ENCODE measurements at places on chromosomes 4 and X.

- no peak for DNase-seq
These were observed 776.6 kb downstream of the RAB28 start for GRCh38 chr4:12707381-12708175.

- DNase-seq, result no peak
These were observed 279.6 kb upstream of the CLNK start for GRCh38 chr4:10963958-10964703.

DNA sequence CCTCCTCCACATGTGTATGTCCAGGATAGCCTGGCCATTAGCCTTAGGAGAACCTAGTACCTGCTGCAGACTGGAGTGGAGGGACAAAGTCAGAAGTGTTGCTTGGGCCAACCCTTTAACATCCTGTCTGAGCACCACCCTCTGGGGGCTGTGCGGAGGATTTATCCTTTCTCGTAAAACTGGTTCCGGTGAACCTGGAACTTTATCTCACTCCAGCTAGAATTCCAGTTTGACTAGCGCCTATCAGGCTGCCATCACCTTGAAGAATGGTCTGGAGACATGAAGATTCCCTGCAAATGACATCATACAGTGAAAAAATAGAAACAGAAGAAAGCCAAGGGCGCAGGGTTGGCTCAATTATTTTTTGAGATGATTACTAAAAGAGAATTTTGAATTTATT, 4.0 kb downstream of the TCEAL8 start:
- DNase-seq, result no peak

- no peak for DNase-seq
These were observed 47.5 kb upstream of the NDP start for GRCh38 chrX:44020693-44021092.

DNA sequence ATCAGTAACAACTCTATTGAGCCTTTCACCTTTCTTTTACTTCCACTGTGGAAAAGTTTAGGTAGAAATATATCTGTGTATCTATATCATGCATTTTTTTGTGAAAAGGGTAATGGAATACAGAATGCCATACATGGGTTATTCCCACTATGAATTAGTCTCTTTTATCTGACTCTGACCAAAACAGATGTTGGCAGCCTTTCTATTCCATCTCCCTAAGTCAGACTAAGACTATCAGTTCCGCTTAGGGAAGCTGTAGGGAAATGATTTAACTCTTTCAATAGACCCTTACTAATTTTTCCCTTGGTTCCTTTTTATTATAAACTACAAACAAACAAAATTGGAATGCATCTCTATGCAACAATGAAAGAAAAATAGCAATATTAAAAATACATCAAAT, 92.3 kb upstream of the LEF1 start:
- DNase-seq, result no peak

DNA sequence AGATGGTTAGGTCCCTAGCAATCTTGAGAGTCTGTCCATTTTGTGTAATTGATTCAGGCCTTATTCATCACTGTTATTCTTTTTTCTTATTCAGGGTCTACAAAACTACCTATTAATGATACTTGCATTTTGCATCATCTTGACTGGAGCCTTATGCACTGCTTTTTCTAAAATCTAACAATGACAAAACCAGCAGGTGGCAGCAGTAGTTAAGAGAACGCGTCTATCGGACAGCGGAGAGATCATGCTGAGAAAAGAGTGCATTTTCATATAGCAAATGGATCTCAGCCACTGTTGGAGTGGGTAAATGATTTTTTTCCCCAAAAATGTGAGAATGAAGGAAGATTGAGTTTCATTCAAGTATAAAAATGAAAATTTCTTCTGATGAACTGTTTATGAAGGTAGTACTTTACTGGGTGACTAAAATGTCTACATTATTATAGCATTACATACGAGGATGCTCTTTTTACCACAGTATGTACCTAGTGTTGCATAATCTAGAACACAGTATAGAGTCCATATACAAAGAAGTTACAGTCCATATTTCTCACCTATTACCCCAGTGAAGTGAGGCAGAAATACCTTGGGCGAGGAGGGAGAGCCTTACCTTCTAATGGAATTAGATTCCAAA, 43.2 kb downstream of the TMEM144 start:
- DNase-seq, result no peak

GRCh38 chr4:125750828-125751466, 436.2 kb downstream of the FAT4 start:
- DNase-seq, result no peak

DNA sequence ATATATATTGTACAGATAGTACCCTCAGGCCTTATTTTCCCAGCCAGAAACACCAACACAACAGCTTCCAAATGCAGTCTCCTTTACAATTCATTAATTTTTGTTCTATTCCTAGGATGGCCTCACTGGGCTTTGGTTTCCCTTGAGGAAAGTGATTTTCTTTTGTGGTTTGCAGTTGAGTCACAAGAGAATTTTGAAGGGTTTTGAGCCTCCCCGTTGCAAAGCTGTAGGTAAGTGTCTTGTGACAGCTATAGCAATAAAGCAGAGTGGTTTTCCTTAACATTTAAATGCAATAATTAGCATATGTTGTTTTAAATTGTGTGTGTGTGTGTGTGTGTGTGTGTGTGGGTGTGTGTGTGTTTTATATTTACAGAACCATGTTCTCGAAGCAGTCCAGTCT, 54.1 kb upstream of the WDR17 start:
- no peak for DNase-seq

DNA sequence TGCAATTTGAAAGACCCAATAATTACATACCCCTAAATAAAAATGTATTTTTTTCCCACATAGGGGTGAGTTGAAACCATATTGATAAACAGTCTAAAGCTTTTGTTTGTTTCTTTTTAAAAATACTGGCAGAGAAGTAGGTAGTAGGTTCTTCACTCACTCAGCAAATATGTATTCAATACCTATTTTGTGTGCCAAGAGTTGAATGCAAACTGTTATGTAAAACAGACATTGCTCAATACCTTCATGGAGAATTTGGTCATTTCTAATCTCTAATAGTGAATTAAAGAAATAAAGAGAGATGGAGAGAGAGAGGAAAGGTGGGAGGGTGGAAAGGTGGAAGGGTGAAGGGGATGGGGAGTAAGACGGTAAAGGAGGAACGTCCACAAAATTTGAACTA, 589.9 kb upstream of the GNPDA2 start:
- no peak for DNase-seq

- no peak for DNase-seq
These were observed 64.3 kb downstream of the RASL11B start for GRCh38 chr4:52926196-52926974.

DNA sequence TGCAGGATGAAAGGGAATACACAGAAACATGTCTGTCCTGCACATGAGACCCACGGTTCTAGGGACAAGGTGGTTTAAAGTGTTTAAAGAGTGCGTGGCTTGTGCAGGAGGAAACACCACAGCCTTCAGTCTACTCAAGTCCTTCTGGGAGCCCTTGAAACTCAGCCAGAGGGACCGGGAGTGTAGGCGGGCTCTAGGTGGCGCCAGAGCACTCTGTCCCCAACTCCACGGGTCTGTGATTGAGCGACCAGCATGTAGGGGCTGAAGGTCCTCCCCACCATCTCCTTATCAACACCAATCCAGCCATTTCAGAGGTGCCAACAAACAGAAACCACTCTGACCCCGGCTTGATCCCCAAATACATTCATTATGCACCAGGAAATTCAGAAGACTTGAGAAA, 82.0 kb upstream of the CLDN34 start:
- DNase-seq, result no peak

- no peak for DNase-seq
These were observed 27.9 kb downstream of the TNIP2 start for GRCh38 chr4:2728221-2728620.

GRCh38 chrX:55144697-55145096, 55.9 kb downstream of the PAGE2 start:
- no peak for DNase-seq

- DNase-seq, result no peak
These were observed 1317.6 kb downstream of the ADGRL3 start for GRCh38 chr4:62517716-62518115.

DNA sequence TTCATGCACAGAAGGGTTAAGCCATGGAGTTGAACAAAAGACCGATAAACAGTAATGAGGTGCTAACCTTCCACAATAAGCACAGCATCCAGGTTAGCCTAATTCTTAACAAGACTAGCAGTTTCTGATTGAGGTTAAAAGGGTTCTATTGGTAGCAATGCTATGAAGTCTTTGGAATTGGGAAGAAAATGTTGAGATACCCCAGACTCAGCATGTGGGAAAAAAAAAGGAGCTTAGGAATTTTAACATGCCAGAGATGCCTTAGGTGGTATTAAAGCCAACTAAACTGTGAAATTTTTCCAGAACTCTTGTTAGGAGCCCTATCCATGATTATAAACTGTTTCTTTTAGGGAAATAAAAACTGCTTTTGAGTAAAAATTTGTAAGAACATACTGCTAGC, 391.7 kb downstream of the GABRG1 start:
- no peak for DNase-seq

GRCh38 chr4:146110871-146111485, 64.5 kb upstream of the LSM6 start:
- DNase-seq, result no peak

DNA sequence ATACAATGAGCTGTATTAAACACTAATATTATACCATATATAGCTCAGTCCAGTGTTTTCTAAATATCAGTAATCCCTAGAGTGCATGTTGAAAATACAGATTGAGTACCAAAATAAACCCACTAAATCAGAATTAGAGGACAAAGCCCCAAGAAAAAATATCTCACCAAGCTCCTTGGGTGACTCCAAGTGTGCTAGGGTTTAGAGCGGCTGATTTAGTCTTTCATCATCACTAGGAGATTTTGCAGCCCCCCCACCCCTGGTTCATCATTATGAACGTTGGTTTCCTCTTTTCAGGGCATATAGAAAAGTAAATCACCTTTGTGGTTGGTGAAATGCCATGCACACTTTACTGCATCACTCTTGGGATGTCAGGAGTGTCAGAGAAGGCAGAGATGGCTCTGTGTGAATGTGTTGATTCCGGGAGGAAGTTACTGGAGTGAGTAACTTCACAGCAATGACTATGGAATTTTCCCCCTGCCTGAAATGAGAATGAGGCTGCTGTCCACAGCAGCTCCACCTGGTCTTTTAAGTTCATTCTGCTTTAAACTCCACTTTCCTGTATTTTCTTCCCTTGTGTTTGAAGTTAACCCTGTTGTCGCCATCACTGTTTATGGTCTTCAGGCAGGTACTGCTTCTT, 25.2 kb upstream of the ANAPC4 start:
- no peak for DNase-seq

DNA sequence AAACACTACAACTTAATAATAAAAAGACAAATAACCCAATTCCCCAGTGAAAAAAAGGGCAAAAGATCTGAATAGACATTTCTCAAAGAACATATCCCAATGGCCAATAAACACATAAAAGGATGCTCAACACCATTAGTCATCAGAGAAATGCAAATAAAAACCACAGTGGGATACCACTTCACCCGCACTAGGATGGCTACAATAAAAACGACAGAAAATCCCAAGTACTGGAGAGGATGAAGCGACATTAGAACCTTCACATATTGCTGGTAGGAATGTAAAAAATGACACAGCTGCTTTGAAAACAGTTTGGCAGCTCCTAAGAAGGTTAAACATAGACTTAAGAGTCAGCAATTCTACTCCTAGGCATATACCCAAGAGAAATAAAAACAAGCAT, 140.6 kb upstream of the ARX start:
- DNase-seq, result no peak

DNA sequence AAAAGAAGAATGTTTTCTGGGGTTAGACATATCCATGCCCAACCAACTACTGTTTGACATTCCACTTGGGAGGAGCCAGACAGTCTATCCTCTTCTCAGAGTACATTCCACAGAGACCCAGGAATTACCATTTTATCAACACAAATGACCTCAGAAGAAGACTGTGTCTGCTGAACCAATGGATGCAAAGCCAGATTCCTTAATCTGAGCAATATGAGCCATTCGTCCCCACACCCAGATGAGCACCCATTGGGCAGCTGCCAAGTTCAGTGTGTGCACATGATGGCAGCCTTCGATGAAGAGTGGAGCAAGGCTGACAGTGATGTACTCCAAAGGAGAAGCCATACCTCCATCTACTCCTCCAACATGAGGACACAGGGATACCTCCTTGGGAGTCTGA, 111.3 kb downstream of the ZNF674 start:
- DNase-seq, result no peak

DNA sequence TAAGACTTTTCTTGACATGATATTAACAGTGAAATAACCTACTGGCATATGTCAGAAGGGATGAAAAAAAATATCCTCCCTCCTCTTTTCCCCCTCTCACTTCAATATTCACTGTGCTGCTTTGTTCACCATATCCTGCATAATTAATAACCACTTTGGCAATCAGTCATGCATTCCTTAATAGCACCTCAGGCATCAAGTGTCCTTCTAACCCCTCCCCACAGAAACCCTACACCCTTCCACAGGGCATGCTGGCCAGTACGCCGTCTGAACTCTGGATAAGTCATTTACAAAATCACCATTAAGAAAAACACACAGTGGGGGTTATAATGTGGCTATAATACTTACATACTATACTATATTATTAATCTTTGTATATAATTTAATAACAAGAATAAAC, 165.9 kb downstream of the PDGFC start:
- DNase-seq, result no peak

DNA sequence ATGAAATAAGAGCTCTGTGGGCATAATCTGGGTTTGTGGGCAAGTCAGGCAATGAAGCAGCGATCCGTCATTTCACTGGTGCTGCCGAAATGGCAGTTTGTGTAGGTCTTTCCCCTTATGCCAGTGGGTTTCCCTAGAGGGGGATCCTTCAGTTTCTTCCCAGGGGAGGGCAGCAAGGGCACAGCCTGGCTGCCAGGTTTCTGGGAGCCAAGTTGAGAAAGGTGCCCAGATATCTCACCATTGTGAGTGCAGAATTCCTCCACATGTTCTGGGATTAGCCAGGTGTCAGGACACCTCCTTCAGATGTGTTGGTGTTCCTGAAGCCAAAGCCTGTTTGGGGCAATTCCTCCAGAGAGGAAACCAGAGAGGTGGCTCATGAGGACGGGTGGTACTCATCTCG, 28.0 kb downstream of the MSX1 start:
- DNase-seq, result no peak

- DNase-seq, result no peak
These were observed 36.7 kb downstream of the UBQLN2 start for GRCh38 chrX:56600141-56600540.

DNA sequence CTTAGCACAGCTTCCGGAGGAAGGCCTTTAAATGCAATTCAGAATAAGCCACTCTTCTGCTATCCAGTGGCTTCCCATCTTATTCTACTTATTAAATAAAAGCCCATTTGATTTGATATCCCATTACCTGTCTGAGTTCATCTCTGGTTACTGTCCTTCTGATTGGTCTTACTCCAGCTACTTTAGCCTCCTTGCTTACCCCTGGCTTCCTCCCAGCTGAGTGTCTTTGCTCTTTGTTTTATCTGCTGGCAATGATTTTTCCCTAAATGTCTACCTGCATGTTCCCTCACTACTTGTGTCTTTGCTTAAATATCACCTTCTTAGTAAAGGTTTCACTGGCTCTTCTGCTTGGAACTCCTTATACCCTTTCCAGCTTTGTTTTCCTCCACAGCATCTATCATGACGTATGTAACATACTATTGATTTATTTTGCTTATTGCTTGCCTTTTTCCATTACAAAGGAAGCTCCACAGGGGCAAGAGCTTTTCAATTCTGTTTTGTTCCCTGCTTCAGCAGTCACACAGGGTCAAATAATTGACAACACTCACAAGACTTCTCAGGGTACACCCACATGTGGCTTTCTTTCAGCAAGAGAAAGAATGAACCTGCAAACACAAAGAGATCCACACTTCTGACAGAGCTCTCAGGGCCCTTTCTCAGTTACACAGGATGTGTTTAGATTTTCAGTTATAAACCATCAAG, 63.8 kb downstream of the TBC1D19 start:
- no peak for DNase-seq

GRCh38 chr4:74311696-74312313, 3.5 kb downstream of the EPGN start:
- DNase-seq, result peak; percentile 28
